ENCODE measurements at places on chromosomes 3 and 15. TPM values are rescaled to one million over a fixed set of nuclear protein-coding genes. Genes with fewer than 3 reads are reported as not detected.

The EPHA3 gene
- total RNA-seq: not detected

The GNAT1 gene
- not detected for total RNA-seq

The TTLL13 gene
- total RNA-seq: 0.11 TPM

The SERPINI2 gene
- 0.13 TPM for total RNA-seq

The TEX55 gene
- total RNA-seq: not detected

The RETNLB gene
- not detected for total RNA-seq

The DIPK2A gene
- total RNA-seq: 11.1 TPM

The SEMA3G gene
- total RNA-seq: not detected

The PLOD2 gene
- total RNA-seq: 0.69 TPM

The FILIP1L gene
- 1.6 TPM for total RNA-seq

The XCR1 gene
- not detected for total RNA-seq

The NAA50 gene
- total RNA-seq: 144 TPM

The DOCK3 gene
- total RNA-seq: 0.02 TPM

The GHSR gene
- total RNA-seq: not detected

The CCR9 gene
- total RNA-seq: not detected

The GP5 gene
- not detected for total RNA-seq

The SCN11A gene
- total RNA-seq: not detected

The CA12 gene
- total RNA-seq: 0.09 TPM

The ERC2 gene
- 0.16 TPM for total RNA-seq

The ZKSCAN7 gene
- total RNA-seq: 0.07 TPM

The ROBO1 gene
- 0.22 TPM for total RNA-seq

The SV2B gene
- total RNA-seq: 0.18 TPM

The MNS1 gene
- 2.5 TPM for total RNA-seq

The WNT5A gene
- 0.11 TPM for total RNA-seq

The DGKG gene
- not detected for total RNA-seq

The MYO5C gene
- total RNA-seq: 0.24 TPM

The KBTBD13 gene
- total RNA-seq: 0.11 TPM

The TRIM42 gene
- not detected for total RNA-seq

The ALDH1L1 gene
- 1.5 TPM for total RNA-seq

The THBS1 gene
- 2.0 TPM for total RNA-seq

The UCN2 gene
- not detected for total RNA-seq

The SLC24A5 gene
- not detected for total RNA-seq

The BLOC1S6 gene
- total RNA-seq: 38.2 TPM

The CHRD gene
- total RNA-seq: 1.3 TPM

The COL6A5 gene
- total RNA-seq: 4.9 TPM

The ALG1L2 gene
- total RNA-seq: not detected

The NTRK3 gene
- not detected for total RNA-seq

The ADAMTS7 gene
- 0.13 TPM for total RNA-seq

The SERINC4 gene
- total RNA-seq: 0.22 TPM

The KLHL6 gene
- 2.1 TPM for total RNA-seq

The CD86 gene
- 0.16 TPM for total RNA-seq

The KBTBD12 gene
- not detected for total RNA-seq

The PLA2G4F gene
- 0.02 TPM for total RNA-seq

The PCLAF gene
- total RNA-seq: 132 TPM

The SLC9C1 gene
- not detected for total RNA-seq

The EPB42 gene
- total RNA-seq: 1.3 TPM

The NMNAT3 gene
- total RNA-seq: 6.8 TPM

The CNTN4 gene
- not detected for total RNA-seq

The CSPG5 gene
- total RNA-seq: 2.9 TPM

The TMEM212 gene
- total RNA-seq: not detected

The ABTB1 gene
- total RNA-seq: 1.9 TPM

The MUSTN1 gene
- total RNA-seq: 0.78 TPM

The GPR62 gene
- total RNA-seq: not detected

The TM4SF1 gene
- 0.44 TPM for total RNA-seq

The NR1I2 gene
- total RNA-seq: 0.18 TPM

All from K562 (cell line).